ENCODE measurements at places on chromosomes 2 and 18. TPM values are rescaled to one million over a fixed set of nuclear protein-coding genes. Genes with fewer than 3 reads are reported as not detected.
A peak's percentile ranks its signal among the peaks of the same experiment; 100 is the strongest.

The ITPRIPL1 gene
- total RNA-seq = 35.9 TPM

DNA sequence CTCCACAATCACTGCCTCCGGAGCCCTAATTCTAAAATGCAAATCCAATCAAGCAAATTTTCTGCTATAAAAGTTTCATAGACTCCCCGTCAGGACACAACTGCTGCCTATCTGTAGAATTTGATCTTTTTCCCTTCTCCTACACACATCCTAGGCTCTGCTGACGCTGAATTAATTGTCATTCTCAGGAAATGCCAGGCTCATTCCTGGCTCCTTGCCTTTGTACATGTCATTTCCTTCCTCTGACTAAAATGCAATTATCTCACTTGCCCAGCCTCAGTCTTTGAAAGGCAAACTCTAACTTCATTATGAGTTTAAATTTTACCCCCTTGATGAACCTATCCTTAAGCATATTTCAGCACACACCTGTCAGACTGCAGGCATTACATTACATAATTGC, 844.9 kb upstream of the CRIM1 start:
- DNase-seq = no peak

The GTF3C2 gene
- total RNA-seq = 70.8 TPM

- no peak for DNase-seq
These were observed 106.8 kb downstream of the ARHGAP28 start for GRCh38 chr18:6836331-6836730.

DNA sequence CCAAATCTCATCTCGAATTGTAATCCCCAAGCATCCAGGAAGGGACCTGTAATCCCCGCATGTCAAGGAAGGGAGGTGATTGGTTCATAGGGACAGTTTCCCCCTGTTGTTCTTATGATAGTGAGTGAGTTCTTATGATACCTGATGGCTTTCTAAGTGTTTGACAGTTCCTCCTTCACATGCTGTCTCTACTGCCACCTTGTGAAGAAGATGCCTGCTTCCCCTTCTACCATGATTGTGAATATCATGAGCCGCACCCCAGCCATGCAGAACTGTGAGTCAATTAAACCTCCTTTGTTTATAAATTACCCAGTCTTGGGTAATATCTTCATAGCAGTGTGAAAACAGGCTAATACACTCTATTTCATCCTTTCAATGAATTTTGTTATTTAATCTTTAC, 446.7 kb downstream of the RNF144A start:
- DNase-seq = no peak

The TP53I3 gene
- 3.6 TPM for total RNA-seq

The MEP1B gene
- total RNA-seq = not detected

DNA sequence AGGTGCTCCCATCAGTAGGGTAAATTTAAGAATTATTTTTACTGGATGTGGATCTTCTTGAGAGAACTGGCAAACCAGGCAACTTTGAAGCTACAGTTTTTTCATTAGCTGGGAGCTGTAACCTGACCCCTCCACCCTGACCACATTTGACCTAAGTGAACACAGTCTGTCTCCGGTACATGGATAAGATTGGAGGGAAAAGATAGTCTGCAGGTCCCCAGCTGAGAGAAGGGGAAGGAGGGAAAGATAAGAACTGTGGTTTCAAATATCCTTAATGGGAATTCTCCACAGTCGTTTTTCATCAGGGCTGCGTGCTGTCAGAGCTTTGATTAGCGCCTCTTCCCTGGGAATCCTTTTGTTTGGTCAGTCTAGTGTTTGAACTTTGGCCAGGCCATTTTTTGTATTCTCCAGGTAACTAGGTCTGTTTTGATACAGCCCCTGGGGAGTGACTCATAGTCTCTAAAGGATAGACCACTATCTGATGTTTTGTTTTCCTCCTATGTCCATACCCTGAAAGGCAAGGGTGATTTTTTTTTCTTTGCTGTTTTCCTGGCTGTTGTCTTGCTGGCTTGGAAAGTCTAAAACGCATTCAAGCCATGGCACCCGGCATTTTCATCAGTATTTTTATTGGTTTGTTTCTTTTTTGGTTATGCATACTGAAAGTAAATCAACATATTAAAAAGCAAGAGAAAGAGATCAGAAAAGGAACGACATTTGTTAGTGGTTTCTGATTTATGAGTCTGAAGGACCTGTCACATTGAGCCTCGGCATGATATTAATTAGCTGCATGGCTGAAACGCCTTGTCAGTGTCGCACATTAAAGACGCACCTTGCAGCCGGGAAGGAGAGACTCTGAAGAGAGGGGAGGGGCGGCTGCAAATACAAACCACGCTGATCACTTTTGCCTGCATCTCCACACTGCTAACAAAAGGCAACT, 183.4 kb upstream of the FN1 start:
- DNase-seq = no peak

DNA sequence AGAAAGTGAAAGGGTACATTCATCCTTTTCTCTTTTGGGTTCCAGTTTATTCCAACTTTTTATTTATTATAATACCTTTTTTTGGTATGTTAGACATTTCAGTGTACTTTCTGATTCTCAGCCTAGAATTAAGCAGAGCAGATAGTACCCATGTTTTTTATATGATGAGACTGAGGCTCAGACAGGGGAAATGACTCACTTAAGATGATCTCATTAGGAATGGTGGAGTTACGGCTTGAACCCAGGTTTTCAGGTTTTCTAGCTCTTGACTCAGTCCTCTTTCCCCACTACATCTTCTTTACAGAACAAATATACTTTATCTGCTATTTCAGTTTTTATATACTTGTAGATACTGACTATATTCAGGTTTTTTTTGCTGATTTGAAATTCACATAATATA, 51.7 kb upstream of the OTX1 start:
- no peak for DNase-seq

DNA sequence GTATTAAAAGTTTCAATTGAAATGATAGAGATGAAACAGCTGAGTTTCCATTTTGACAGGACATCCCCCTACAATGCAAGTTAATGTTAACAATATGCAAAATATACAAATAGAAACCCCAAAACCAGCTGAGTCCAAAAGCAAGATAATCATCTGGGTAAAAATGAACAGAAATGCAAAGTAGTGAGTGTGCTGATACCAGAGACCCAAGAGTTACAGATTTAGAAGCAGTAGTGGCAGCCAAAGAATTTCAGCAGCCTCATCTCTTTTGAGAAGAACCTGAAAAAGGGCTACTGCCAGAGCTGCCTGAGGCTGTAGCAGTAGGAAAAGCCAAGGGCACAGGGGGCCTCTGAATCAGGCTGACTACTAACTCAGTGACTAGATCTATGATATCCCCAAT, 82.6 kb downstream of the THADA start:
- DNase-seq = no peak

DNA sequence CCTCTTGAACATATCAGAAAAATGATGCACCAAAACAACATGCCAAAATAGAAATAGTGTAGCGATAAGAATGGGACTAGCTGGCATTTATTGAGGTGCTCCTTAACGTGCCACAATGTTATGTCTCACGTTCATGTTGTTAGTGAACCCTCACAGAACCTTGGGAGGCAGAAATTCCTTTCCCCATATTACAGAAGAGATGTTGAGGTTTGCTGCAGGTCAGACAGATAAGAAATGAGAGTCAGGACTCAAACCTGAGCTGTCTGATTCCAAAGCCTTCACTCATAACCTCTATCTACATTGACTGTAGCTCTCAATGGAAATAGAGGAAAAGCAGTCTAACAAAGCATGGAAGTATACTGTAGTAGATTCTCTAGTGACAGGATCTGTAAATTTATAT, 163.3 kb upstream of the STK17B start:
- DNase-seq = no peak

DNA sequence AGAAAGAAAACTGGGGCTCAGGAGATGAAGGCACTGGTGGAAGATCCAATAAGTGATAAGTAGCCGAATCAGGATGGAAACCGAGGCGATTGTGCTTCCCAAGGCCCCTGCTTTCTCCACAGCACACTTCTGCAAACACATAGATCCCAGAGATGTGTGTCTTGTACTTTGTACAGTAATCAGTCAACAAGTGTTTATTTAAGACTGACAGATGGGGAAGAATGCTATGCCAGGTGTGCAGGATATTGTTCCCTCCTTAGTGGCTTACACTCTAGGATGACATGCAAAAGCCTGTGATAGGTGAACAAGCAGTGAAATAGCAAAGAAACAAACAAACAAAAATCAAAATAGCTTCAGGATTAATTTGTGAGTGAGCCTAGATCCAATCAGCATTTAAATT, 116.6 kb downstream of the ACTR3 start:
- DNase-seq = no peak

DNA sequence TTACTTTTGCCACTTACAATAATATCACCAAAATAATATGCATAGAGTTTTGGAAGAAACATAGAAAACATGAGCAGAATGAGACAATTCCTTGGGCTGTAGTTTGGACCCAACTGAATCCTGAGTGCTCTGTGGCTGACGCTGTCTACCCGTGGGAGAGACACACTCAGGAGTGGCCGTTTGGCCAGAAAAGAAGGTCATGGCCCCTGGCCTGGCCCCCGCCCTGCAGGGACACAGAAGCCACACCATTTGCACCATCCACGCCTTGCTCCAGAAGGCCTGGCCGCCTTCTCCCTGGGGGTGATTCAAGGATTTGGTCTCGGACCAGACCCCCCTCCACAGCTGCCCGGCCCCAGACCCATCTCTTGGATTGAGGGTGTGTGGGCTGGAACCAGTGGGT, 6.4 kb upstream of the D2HGDH start:
- no peak for DNase-seq

The PAIP2B gene
- 4.2 TPM for total RNA-seq

DNA sequence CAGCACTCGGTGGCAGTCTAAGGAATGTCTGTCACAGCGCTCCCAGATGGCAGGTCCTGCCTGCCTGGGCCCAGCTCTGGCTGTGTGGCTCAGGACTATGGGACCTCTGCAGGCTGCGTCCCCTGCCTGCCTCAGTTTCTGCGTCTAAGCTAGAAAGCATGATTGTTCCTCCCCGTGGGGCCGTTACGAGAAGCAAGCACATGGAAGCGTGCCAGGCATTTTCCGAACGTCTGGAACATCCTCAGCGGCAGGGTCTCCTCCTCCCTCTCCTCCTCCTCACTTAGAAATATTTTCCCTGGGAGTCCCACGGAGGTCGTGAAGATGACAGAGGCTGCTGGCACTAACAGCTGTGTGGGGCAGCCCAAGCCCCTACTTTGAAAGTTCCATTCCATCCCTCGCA, 43.3 kb downstream of the LRRFIP1 start:
- no peak for DNase-seq

DNA sequence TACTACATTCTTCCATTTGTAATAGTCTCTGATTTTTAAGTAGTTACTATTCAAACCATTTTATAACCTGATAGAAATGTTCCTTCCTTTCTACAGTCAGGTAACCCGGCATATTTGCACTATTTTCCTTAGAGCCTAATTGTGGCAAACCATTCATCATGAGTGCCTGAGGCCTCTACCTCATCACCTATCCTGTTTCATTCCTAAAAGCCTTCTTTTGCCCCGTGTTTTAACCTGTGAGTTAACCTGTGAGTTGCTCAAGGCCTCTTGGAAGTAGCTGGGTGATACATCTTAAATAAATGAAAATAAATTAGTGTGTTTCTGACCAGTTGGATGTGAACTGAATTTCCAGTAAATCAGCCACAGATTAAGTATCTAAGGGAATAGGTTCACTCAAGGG, 6.5 kb upstream of the KLHL29 start:
- no peak for DNase-seq

DNA sequence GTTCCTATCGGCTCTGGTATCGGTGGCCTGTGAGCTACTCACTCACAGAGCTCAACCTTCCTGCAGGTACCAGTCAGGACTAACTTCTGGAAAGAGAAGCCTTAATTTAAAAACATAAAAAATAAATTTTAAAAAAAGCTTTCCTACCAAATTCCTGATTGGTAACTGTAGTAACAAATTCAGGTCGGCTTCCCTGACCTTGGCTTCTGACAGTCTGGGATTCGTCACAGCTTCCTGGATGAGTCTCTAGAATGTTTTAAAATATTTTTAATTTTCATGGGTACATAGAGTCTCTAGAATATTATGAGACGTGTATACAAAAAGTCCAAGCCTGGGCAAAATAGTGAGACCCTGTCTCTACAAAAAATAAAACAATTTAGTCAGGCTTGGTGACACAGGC, 45.0 kb upstream of the MTCL1 start:
- DNase-seq = no peak

GRCh38 chr2:113406114-113406513, 31.4 kb upstream of the ZNG1B start:
- DNase-seq = no peak

DNA sequence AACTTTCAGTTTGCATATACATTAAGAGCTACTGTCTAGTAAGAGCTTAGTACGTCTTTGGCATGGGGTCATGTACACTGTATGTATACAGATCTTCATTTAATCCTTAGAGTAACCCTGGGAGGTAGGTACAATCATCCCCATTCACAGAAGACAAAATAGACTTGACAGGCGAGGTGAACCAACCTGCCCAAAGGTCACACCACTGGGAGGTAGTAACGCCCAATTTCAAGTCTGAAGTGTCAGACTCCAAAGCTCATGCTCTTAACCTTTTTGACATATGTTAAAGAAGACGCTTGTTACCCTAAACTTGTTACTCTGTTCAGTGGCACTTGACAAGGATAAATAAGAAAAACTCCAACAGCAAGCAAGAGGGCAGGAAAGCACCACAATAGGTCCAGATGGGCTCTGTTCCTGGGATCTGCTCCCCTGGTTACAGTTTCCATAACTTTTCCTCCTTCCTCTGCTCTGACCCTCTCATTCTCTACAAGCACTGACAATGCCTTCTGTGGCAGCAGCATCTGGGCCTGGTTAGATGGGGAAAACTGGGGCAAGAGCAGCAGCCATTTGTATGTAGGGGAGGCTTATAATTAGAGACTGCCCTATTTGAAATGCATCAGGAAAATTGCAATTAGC, 64.7 kb upstream of the SERTAD2 start:
- no peak for DNase-seq

- DNase-seq = peak; percentile 68
These were observed 1.1 kb downstream of the HPCAL1 start for GRCh38 chr2:10303694-10304378.

The ATP6V1B1 gene
- not detected for total RNA-seq

- no peak for DNase-seq
These were observed 84.3 kb downstream of the RAPGEF4 start for GRCh38 chr2:172819943-172820342.

- DNase-seq = no peak
These were observed 12.6 kb downstream of the SEH1L start for GRCh38 chr18:12960395-12960794.

The LONRF2 gene
- 0.08 TPM for total RNA-seq

GRCh38 chr2:235286622-235287374, 207.0 kb upstream of the AGAP1 start:
- no peak for DNase-seq

The FBXO36 gene
- total RNA-seq = 1.8 TPM

All from activated naive CD8-positive, alpha-beta T cell treated with anti-CD3 and anti-CD28 coated beads, Interleukin-2, amount 10 ng/mL, durations not matched to agents 7 days and 5 days (primary cell).